A549 (cell line): ENCODE measurements at places on chromosomes 5 and 9. TPM values are rescaled to one million over a fixed set of nuclear protein-coding genes. Genes with fewer than 3 reads are reported as not detected.

The WNT8A gene
- polyA plus RNA-seq: not detected in 3 replicates

The NANS gene
- polyA plus RNA-seq: 53.3 to 58.2 TPM (median 56.8 TPM) in 3 replicates

The USP20 gene
- 5.0 to 5.9 TPM (median 5.9 TPM) in 3 replicates for polyA plus RNA-seq

The CAMK2A gene
- 0.67 to 1.6 TPM (median 0.93 TPM) in 3 replicates for polyA plus RNA-seq

The PCDHB16 gene
- polyA plus RNA-seq: 0.05 to 0.10 TPM (median 0.08 TPM) in 3 replicates

The KLHL3 gene
- 0.31 to 0.46 TPM (median 0.35 TPM) in 3 replicates for polyA plus RNA-seq

The PCDHAC2 gene
- 1.1 to 1.2 TPM (median 1.2 TPM) in 3 replicates for polyA plus RNA-seq

The SUSD3 gene
- polyA plus RNA-seq: 0.34 to 0.46 TPM (median 0.42 TPM) in 3 replicates

The PARP8 gene
- 0.01 to 0.11 TPM (median 0.04 TPM) in 3 replicates for polyA plus RNA-seq

The OBP2B gene
- polyA plus RNA-seq: not detected in 3 replicates

The SPATA31A3 gene
- polyA plus RNA-seq: not detected in 3 replicates

The PFDN1 gene
- polyA plus RNA-seq: 201 to 239 TPM (median 226 TPM) in 3 replicates

The SH2D3C gene
- polyA plus RNA-seq: 0.04 to 0.08 TPM (median 0.06 TPM) in 3 replicates

The GABRB2 gene
- not detected in 3 replicates for polyA plus RNA-seq

The LYSMD3 gene
- 9.5 to 11.1 TPM (median 10.6 TPM) in 3 replicates for polyA plus RNA-seq

The DOCK8 gene
- polyA plus RNA-seq: 0.18 to 0.54 TPM (median 0.27 TPM) in 3 replicates

The SLC25A2 gene
- not detected in 3 replicates for polyA plus RNA-seq

The MEGF10 gene
- polyA plus RNA-seq: not detected in 3 replicates

The GLIPR2 gene
- polyA plus RNA-seq: 13.5 to 16.9 TPM (median 16.0 TPM) in 3 replicates

The HACD4 gene
- 1.4 to 1.8 TPM (median 1.5 TPM) in 3 replicates for polyA plus RNA-seq

The IL6ST gene
- 45.1 to 53.9 TPM (median 46.2 TPM) in 3 replicates for polyA plus RNA-seq

The SHC3 gene
- polyA plus RNA-seq: 0.37 to 0.88 TPM (median 0.54 TPM) in 3 replicates

The ARSI gene
- 17.4 to 24.1 TPM (median 22.0 TPM) in 3 replicates for polyA plus RNA-seq

The SURF4 gene
- 140 to 159 TPM (median 158 TPM) in 3 replicates for polyA plus RNA-seq

- DNase-seq: no peak
Measured at GRCh38 chr5:172672681-172673080, 31.6 kb downstream of the NEURL1B start.

GRCh38 chr5:6568383-6568782 is 64.5 kb downstream of the NSUN2 start:
- DNase-seq: no peak

- no peak for DNase-seq
Measured at GRCh38 chr9:111076042-111076441, 37.8 kb upstream of the LPAR1 start.

DNA sequence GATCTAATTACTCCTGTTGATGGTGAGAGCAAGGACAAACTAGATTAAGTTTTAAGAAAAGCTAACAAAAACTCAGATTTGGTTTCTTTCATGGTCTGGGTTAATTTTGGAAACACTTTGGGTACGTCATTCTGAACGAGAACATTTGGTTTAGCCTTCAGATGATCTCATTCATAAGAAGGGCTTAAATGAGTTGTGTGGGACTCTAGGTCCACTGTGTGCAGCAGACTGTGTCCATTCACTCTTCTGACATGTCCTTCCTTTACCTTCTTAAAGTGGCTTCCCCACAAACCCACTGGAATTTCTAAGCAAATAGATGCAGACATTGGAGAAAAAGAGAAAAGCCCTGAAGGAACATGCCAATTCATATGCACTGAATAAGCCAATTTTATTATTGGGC is 96.8 kb downstream of the FBXO4 start:
- no peak for DNase-seq

- no peak for DNase-seq
Measured at GRCh38 chr9:70083429-70083828, 39.8 kb downstream of the MAMDC2 start.

- DNase-seq: no peak
Measured at GRCh38 chr5:1823381-1824034, 22.3 kb downstream of the NDUFS6 start.

- DNase-seq: no peak
Measured at GRCh38 chr9:113467183-113467582, 3.7 kb downstream of the RGS3 start.

GRCh38 chr9:16450578-16450977 is 419.9 kb downstream of the BNC2 start:
- no peak for DNase-seq

- DNase-seq: no peak
Measured at GRCh38 chr5:1901983-1902382, 19.3 kb upstream of the IRX4 start.

- no peak for DNase-seq
Measured at GRCh38 chr5:150139334-150139733, 16.3 kb downstream of the PDGFRB start.

- peak; percentile 86 for DNase-seq
Measured at GRCh38 chr5:73519531-73520283, 21.5 kb downstream of the BTF3 start.

- DNase-seq: no peak
Measured at GRCh38 chr5:155053501-155053900, 39.9 kb downstream of the KIF4B start.

GRCh38 chr5:138138949-138139780 is at the start of gene NME5:
TSS of gene NME5 (minus strand) at chr5:138139428. CDS start at chr5:138138780, 648 bp downstream.
- no peak for DNase-seq

DNA sequence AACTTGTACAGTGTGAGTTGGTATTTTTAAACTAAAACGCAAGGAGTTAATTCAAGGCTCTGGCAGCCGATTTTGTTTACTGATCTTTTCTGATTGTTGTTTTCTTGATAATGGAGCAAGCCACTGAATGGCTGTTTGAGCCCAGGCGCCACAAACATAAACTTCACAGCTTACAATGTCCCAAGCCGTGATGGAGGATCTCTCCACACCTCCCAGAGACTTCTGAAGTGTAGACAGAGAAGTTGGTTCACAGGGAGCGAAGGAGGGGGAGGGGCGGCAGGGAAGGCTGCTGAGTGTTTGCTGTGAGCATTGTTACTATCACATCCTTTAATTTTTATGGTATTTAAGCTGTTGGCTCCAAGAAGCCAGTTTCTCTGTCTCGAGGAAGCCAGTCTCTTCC is 14.7 kb downstream of the ISL1 start:
- no peak for DNase-seq

DNA sequence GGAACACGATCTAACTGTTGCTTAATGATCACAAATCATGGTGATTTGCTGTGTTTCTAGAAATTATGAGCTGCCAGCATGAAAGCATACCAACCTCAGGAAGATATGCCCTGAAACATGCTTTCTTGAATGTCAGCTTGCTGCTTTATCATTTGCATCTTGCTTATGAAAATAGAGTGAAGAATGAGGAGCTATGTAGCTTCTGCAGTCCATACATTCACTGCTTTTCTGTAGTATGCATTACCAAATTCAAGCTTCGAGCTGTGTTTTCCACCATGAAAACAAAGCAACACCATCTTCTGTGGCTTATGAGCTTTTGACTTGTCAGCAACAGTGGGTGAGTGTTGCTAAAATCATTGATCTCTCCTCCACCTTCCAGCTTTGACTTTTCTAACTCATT is 16.5 kb downstream of the F2RL2 start:
- DNase-seq: no peak

DNA sequence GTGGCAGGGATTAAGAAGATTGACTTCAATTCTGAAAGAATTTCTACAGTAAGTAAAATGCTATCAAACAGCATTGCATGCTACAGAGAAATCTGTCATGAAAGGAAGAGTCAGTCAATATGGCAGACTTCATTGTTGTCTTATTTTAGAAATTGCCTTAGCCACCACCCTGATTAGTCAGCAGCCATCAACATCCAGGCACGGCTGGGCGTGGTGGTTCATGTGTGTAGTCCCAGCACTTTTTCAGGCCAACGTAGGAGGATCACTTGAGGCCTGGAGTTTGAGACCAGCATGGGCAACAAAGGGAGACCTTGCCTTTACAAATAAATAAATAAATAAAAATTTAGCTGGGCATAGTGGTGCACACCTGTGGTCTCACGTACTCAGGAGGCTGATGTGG is 46.6 kb downstream of the RMI1 start:
- no peak for DNase-seq

- no peak for DNase-seq
Measured at GRCh38 chr9:126692759-126693427, 79.2 kb downstream of the LMX1B start.

DNA sequence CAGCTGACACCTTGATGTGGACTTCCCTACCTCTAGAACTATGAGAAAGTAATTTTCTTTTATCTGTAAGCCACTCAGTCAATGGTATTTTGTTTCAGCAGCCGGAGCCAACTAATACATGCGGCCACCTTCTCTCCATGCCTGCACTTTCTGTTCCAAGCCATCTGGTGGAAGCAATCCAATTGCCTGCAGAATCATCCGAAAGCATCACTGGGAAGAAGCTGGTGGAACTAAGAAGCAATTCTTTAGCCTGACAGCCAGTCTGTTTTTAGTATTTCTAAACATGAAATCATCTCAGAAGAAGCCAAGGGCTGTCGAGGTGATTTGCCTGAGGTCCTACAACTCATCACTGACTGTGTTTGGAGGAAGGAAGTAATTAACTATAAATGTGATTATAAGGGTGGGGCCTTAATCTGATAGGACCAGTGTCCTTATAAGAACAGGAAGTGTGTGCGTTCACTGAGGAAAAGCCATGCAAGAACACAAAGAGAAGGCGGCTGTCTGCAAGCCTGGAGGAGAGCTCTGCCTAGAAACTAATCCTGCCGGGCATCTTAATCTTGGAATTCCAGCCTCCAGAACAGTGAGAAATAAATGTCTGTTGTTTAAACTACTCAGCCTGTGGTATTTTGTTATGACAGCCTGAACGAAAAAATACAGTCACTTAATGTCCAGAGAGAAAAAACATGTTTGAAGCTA is 49.1 kb downstream of the NXNL2 start:
- DNase-seq: no peak

GRCh38 chr9:23380821-23381220 is 445.2 kb downstream of the ELAVL2 start:
- no peak for DNase-seq

GRCh38 chr9:26746357-26747072 is 146.1 kb downstream of the CAAP1 start:
- DNase-seq: peak; percentile 71

- DNase-seq: no peak
Measured at GRCh38 chr9:4596165-4596922, 65.8 kb upstream of the PLPP6 start.

DNA sequence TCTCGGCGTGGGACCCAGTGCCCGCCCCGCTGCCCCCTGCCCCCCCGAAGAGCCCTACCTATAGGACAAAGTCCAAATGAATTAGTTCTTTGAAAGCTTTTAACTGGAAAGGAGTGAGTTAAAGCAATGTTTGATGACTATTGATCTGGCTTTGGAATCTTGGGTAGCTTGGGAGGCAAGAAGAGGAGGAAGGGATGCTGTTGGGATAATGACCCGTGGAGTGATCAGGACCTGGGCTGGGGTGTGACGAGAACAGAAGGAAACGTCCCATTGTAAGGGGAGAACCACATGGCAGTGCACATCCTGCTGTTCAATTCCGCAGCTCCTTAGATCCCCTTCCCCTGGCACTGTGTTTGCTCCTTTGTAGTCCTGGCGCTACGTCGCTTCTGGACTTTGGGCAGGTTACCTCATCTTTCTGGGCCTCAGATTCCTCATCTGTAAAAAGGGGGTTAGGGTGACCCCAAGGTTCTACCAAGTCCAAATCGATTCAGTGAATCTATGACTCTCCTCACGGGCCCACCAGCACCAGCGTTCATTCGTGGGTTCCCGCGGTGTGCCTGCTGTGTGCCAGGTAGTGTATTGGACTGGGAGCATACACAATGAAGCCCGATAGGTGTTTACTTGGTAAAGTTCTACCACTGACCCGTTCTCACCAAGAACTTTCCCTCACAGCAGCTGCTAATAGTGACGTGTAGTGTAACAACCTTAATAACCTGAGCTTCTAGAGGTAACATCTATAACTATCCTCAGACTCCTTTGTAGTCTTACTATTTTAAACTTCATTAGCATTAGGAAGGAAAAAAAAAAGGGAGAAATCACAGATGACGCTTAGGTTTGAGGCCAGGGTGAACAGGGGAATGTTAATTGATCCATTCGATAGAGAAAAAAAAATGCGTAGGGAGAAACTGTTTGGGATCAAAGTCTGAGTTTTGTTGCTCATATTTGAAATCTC is 1.1 kb upstream of the NADK2 start:
- peak; percentile 5 for DNase-seq

DNA sequence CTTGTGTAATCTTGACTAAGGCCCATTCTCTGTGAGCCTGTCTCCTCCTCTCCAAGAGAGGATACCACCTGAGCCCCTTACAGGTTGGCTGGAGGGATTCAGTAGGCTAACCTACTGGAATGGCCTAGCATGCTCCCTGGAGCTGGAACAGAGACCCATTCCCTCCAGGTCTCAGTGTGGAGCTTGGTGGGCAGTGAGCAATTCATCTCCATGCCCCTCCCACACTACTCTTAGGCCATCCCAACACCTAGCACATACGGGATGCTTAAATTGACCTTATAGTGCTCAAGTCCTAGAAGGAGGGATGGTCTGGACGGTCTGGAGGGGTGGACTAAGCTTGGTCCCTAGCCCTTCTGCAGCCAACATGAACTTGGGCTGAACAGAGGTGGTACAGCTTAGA is 75.6 kb downstream of the CRB2 start:
- DNase-seq: no peak

DNA sequence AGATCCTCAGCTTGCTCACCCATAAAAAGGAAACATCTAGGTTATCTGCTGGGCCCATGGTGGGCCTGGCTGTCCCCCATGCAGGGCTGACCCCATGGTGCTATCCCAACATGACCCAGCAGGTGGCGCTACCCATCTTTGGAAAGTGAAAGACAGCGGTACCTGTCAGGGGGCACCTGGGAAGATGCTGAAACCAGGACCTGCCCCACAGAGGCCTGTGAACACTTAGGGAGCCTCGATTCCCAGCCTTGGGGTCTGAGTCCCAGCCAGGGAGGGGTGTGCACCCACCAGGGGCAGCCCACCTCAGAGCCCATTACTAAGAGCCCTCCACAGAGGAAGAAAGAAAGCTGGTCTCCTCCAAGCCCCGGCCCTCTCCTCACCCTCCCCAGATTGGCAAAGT is 46.6 kb upstream of the IPPK start:
- DNase-seq: peak; percentile 42

DNA sequence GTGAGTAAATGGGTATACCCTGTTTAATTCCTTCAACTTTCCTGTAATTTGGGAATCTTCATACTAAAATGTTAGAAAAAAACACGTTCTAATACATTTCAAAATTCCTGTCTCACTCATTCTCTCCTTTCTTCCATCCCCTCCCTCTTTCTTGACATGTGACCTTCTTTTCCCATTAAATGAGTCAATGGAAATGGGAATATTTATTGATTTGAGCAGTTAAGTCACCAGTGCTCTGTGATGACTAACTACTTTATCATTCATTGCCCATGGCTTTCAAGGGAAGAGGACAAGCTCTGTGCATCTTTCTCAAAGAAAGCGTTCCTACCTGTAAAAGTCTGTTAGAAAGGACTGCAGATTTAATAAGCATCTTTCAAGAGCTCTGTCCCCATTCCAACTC is 144.4 kb upstream of the MAP3K1 start:
- DNase-seq: no peak

- no peak for DNase-seq
Measured at GRCh38 chr5:150181027-150181426, 8.8 kb upstream of the SLC6A7 start.

DNA sequence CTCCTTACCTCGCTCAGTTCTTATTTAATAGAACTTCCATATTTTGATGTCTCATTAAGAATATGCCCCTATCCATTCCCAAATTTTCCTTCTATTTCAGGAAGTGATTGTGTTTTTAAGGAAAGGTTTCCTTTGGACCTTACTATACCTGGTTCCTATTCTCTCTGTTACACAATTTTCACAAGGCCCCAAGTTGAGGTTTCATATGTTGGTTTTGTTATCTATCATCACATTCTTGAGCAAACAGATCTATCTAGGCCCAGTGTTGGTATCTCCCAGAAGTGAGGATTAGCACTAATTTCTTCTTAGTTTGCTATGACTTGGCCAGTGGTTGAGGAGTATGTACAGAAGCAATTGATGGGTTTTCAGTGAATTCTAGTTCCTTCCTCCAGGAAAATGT is 41.5 kb downstream of the ALG2 start:
- no peak for DNase-seq

GRCh38 chr5:37940931-37941623 is 101.2 kb upstream of the GDNF start:
- DNase-seq: no peak
